Activated CD4-positive, CD25-positive, alpha-beta regulatory T cell treated with anti-CD3 and anti-CD28 coated beads, Interleukin-2, amount 50 U/mL, for 72 hours (primary cell): ENCODE measurements at places on chromosomes 5 and 9.

DNA sequence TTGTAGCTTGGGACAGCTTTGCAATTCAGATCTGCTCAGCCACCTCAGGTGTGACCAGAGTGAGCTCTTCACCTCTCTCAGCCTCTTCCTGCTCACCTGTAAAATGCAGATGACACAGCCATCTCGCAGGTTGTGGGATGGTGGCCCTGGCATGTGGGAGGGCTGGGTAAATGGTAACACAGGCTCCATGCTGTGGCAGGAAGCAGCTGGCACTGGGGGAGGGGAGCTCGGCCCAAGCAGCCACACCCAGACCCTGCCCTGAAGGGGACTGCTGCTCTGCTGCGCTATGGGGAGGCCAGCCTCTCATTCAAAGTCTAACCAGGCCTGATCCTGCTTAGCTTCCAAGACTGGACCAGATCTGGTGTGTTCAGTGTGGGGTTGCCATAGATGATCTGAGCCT, 24.1 kb downstream of the PHF2 start:
- peak; percentile 28 for DNase-seq

- no peak for DNase-seq
Measured at GRCh38 chr5:145778144-145778900, 56.8 kb downstream of the PRELID2 start.

- no peak for DNase-seq
Measured at GRCh38 chr5:80698369-80698768, 43.6 kb upstream of the DHFR start.

- DNase-seq, result no peak
Measured at GRCh38 chr5:137392261-137392660, 106.9 kb downstream of the SPOCK1 start.

DNA sequence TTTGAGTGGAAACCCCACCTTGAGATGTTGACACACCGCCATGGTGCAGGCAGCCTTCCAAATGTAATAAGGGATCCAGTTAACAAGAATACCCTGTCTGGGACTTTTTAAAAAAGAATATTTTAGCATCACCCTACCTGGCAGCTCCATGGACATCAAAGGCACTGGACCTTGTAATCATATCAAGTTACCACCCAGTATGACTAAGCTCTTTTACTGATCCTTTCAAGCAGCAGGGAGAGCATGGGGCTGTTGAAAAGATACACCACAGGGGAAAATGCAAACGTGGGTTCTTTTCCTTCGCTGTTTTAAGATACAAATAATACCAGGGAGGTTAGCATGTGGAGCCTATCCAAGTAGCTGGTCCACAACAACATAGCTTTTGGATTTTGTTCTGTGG, 211.2 kb downstream of the SAXO1 start:
- DNase-seq, result no peak

GRCh38 chr9:2991292-2991691, 147.4 kb upstream of the PUM3 start:
- DNase-seq, result no peak

- no peak for DNase-seq
Measured at GRCh38 chr5:179422213-179422855, 77.1 kb upstream of the ADAMTS2 start.

GRCh38 chr5:91332267-91333045, 50.7 kb downstream of the ARRDC3 start:
- no peak for DNase-seq

- no peak for DNase-seq
Measured at GRCh38 chr9:120740132-120740531, 25.9 kb upstream of the MEGF9 start.
